Stimulated activated naive CD8-positive, alpha-beta T cell treated with anti-CD3 and anti-CD28 coated beads, Interleukin-15, Interleukin-2, amounts not matched to agents 100 U/mL and 50 U/mL, for 24 hours (primary cell): ENCODE measurements at places on chromosomes 6 and 20.
A peak's percentile ranks its signal among the peaks of the same experiment; 100 is the strongest.

DNA sequence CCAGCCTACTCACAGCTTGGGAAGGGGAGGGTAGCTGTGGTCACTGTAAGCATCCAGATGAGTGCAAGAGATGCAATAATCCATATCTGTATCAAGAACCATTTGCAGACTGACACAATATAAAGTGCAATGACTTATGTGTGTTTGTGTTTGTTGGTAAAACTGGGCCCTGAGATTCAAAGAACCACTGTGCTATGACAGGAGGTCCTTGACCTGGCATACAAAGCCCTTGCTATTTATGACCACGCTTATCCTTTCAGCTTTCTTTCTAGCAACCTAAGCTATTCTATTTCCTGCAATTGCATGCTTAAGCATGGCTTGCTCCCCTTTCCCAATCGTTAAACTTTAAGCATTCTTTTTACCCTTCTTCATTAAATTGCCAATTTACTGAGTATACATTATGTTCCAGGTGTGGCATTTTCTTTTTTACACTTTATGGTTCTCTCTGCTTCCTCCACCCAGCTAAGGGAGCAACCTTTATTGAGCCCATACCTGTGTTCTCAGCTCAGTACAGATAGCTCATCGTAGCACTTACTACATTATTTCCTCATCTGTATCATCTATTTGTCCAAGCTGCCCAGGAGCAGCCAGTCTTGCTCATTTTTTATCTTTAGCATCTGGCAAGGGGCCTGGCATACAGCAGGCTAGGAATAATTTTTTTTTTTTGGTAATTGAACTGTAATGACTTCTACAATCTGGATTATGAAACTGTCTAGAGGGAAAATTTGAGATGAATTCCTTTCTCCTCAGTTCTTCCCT, 3.5 kb downstream of the MCUR1 start:
- DNase-seq, result no peak

GRCh38 chr20:37244572-37244957, 17.0 kb downstream of the GHRH start:
- DNase-seq, result no peak

GRCh38 chr6:166906376-166907044, 49.8 kb downstream of the RNASET2 start:
- DNase-seq, result no peak

GRCh38 chr20:17659801-17660200, 22.2 kb downstream of the RRBP1 start:
- DNase-seq, result no peak

- peak; percentile 43 for DNase-seq
Observed at GRCh38 chr20:52312132-52312729, 120.7 kb upstream of the ZFP64 start.

GRCh38 chr6:154370545-154370944, 13.9 kb upstream of the IPCEF1 start:
- DNase-seq, result no peak

DNA sequence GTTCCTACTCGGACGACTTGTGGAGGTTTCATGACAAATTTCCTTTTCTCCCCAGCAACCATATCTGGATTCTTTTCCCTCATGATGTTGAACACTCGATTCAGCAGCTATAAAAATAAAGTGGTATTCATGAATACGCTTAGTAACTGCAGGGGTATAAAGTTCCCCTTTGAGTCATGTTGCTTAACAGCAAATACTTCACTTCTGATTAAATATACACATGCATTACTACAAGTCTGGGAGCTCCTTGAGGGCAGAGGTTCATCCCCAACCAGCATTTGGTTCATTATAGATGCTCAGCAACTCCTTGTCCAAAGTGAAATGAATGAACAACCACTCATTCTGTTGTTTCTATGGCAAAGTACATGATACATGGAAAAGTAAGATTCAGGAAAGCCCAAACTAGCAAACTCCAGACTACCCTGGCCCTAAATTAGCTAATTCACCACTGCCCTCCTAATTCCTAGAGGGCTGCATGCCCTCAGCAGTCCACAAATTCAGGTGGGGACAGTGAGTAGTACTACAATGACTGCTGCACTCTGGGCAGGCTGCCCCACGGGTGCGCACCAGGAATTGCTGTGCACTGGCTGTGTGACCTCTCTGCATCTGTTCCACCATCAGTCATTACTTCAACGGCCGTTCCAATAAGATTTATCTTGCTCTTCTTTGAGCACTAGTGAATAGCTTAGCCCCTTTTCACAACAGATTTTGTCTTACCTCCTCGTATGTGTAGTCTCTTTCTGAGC, 15.2 kb downstream of the EIF2S2 start:
- DNase-seq, result no peak

- DNase-seq, result peak; percentile 89
Observed at GRCh38 chr6:42050297-42051267, at the start of gene TAF8. TSS of gene TAF8 (plus strand) at chr6:42050524. CDS start at chr6:42050542, 18 bp downstream.

DNA sequence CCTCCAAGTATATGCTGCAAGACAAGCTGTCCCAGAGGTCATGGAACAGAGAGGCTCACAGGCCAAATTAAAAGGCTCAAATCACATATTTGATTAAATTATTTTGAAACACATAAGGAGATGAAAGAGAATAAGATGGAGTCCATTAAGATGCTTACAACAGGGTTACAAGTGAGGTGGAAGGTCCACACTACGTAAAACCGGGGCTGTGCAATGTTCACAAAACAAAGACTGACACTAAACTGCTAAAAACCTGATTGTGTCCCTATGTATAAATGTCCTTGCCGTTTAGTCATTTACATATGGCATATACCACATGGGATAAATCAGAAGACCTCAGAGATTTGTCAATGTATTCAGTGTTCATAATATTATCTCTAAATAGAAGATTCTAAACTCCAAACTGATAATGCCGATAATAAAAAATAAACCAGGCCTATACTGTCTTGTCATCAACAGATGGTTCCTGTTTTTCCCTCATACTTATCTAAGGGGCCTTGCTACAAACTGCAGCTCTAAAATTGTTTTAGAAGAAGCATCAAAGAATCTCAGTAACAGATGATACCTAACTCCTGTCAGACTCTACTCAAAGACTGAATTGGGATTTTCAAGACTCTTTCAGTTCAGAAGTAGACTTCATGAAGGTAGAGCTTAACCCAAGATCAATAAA, 51.8 kb upstream of the RIPOR2 start:
- DNase-seq, result no peak

DNA sequence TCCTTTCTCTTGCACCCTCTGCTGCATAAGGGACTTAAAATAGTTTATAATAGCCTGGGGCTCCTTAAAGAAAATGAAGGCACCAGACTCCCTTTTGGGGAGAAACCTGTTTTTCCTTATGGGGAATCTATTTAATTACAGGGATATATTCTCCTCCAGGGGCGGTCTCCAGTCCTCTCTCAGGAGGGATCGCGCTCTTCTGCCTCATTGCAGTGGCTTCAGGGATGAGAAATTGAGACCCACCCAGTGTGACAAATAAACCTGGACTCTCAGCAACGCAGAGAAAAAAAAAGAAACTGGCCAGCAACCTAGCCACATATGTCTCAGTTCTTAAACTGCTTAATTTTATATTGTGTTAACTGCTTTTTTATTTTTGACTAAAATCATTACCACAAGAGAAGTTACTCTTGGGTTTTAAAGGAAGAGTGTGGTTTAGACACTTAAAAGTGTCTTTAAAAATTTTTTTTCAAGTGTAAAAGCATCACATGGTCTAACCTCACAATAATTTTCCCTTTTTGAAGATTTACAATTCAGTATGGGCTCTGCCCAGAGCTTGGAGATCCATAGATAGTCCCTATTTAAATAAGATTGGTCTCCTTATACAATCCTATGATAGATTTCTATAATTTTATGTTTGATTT, 11.7 kb upstream of the GOPC start:
- DNase-seq, result no peak

GRCh38 chr6:15619330-15619729, 43.5 kb downstream of the DTNBP1 start:
- DNase-seq, result no peak
